ENCODE measurements at places on chromosomes 2 and 18.

DNA sequence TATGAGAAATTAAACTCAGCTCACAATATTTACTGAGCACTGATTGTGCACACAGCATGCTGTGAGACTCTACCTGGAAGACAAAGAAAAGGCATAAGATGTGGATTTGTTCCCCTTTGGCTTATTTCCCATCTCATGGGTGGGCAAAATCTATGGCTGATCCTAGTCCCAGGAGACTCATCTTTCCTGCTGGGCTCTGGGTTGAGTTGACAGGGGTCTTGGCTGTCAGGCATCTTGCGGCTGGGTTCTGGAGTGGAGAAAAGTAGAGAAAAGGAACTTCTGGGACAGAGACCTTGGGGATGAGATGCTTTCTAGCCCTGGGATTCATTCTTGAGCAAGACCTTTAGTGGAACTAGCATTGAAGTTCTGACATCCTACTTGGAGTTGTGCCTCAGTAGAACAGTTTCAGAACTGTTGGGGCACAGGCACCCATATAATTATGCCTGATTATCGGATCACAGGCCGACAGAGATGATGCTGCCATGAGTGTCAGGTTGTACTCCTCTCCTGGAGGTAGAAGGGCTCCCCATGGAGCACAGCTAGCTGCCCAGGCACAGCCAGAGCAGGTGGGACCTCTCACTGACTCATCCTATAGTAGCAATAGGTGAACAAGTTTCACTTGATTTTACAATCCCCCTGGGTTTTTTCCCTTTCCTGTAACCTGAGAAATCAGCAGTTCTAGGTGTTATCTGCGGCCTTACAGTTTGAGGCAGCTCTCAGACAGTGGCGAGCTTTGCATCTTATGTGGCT lies 260.9 kb downstream of the CYRIA start:
- no peak for DNase-seq

- DNase-seq, result no peak
These were observed 1.4 kb upstream of the UXS1 start for GRCh38 chr2:106195456-106195855.

- DNase-seq, result no peak
These were observed 1.3 kb upstream of the GREB1 start for GRCh38 chr2:11532416-11533055.

GRCh38 chr2:7795778-7796563 lies 878.8 kb downstream of the RNF144A start:
- DNase-seq, result no peak

GRCh38 chr2:197286805-197287595 lies 23.6 kb downstream of the ANKRD44 start:
- no peak for DNase-seq

- no peak for DNase-seq
These were observed 10.4 kb downstream of the PAIP2B start for GRCh38 chr2:71216501-71216900.

GRCh38 chr2:48424356-48424755 lies 105.6 kb upstream of the STON1 start:
- no peak for DNase-seq

DNA sequence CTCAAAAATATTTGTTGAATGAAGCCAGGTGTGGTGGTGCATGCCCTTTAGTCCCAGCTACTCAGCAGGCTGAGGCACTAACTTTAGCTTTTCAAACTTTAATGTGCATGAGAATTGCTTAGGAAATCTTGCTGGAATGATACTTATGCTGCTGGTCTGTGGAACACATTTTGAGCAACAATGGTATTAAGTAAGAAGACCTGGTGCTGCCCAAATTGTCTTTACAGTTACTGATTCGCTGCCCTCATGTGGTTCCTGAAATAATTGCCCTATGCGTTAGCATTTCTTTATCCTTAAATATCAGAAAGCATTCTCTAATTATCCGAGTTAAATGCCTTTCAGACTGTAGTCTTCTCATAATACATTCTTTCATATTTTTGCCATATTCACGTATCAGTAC lies 76.0 kb upstream of the SESTD1 start:
- no peak for DNase-seq

GRCh38 chr2:27441226-27441926 lies 805 bp upstream of the KRTCAP3 start:
- no peak for DNase-seq

GRCh38 chr2:200435379-200435778 lies 74.5 kb downstream of the KCTD18 start:
- DNase-seq, result no peak

DNA sequence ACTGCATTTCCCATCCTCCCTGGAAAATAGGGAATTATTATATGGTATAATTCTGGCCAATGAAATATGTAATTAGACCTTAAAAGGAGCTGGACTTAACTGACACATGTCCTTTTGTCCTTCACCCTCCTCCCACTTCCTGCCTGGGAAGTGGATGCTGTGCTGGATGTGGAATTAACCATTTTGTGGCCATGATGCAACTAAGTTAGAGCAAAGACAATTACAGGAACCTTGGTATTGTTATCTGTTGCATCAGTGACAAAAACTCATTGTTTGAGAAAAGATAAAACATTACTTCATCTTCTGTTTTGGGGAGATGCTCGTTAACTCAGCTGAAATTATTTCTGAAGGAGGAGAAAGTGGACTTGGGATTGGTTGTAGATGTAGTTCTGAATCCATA lies 227.7 kb upstream of the BOD1L2 start:
- DNase-seq, result no peak

DNA sequence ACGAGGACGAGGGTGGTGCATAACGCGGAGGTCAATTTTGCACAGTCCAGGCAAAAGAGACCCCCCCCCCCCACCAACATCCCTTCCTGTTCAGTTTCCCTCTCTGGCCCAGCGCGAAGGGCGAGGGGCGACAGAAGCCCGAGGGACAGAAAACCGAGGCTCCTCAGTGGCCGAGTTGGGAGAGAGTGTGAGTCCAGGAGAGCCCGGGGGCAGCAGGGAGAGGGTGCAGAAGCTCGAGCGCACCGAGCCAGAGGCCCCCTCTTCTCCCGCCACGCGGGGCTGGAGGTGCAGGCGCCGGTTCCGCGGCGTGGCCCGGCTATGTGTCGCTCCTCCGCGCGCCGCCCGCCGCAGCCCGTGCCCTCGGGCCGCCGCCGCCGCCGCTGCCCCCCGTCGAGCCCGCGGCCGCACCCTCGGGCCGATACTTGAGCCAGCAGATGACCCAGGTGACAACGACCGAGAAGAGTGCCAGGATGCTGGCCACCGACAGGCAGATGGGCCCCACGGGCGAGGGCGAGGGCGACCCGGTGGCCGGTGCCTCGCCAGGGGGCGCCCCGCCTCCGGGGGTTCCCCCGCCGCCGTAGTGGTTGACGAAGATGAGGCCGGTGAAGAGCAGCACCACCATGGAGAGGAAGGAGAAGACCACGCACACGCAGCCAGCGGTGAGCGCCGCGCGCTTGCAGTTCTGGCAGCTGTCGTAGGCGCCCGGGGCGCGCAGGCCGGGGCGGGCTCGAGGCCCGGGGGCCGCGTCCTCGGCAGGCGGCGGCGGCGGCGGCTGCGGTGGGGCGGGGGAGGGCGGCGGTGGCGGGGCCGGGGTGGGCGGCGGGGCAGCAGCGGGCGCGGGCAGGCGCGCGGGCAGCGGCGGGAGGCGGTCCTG lies 20.2 kb upstream of the PAX3 start:
- no peak for DNase-seq

DNA sequence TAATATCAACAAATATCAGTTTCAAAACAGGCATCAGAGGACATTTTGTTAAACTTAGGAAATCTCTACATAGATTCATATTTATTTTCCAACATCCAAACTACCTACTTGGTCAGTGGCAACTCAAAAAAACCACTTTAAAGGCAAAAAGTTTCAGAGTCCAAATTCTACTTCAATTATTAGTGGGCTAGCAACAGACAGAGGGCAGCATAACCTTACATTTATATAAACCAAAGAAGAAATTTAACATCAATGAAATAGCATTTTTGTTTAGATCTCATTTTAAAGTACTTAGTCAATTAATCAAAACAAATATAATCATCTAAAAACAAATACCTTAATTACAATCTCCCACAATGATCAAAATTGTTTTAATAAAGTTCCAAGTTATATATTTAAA lies 33.3 kb downstream of the RTTN start:
- no peak for DNase-seq

DNA sequence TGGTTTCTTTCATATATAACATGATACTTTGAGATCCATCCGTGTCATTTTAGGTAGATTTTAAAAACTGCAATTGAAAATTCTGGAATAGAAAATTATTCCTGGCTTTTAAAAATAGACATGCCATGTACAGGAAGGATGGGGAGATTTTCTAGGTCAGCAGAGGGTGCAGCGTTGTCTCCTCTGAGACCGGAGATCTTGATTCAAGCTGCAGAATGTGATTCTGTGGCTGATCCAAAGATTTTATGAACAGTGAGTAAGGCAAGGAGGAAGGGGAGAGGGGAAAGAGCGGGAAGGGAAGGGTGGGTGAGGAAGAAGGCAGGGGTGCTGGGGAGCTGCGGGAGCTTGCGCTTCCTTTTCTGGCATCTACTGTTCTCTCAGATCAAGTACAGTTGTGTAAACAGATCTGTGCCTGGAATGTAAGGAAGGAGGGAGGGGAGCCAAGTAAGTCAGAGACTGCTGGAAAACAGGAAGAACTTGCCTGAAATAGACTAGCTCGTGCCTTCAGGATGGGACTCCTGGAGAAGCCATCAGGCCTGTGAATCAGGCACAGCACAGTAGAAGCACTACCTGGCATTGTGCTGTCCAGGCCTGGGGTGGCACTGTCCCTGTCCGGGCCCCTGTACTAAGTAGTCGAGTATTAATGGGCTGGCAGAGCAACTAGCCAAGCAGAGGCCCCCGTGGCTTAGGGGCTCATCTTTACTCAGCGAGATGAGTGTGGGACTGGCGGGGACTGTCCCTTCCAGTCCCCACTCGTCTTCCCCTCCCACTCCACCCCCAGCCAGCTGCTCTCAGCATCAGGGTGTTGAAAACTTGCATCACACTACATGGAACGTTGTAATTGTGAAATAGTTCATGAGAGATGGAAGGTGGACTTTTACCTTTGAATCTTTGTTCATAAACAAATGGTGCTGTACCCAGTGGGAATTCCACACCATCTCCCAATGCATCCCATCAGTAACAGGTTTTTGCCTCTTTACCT lies 163.5 kb downstream of the UXS1 start:
- no peak for DNase-seq

GRCh38 chr18:61946449-61946848 lies 53.6 kb upstream of the RNF152 start:
- DNase-seq, result no peak

DNA sequence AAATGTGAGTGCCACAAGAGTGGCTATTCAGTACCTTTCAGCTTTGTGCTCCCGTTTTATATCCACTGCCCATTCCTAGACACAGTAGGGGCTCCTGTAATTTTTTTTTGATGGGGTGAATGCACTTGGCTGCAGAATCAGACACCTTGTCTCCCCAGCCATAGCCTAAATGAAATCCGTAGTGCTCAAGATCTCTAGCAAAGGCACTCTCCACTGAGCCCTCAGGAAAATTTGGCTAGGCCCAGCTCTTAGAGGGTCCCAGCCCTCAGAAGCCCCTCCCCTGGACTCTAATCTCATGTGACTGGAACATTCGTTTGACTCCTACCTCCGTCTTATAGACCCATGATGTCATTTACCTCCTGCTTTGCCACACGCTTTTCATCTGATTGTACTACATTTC lies 323.9 kb downstream of the SMAD2 start:
- DNase-seq, result no peak

Data from stimulated activated CD8-positive, alpha-beta memory T cell treated with anti-CD3 and anti-CD28 coated beads, Interleukin-15, amount 100 ng/mL, for 24 hours (primary cell).